ENCODE measurements at places on chromosomes 7 and 10.

DNA sequence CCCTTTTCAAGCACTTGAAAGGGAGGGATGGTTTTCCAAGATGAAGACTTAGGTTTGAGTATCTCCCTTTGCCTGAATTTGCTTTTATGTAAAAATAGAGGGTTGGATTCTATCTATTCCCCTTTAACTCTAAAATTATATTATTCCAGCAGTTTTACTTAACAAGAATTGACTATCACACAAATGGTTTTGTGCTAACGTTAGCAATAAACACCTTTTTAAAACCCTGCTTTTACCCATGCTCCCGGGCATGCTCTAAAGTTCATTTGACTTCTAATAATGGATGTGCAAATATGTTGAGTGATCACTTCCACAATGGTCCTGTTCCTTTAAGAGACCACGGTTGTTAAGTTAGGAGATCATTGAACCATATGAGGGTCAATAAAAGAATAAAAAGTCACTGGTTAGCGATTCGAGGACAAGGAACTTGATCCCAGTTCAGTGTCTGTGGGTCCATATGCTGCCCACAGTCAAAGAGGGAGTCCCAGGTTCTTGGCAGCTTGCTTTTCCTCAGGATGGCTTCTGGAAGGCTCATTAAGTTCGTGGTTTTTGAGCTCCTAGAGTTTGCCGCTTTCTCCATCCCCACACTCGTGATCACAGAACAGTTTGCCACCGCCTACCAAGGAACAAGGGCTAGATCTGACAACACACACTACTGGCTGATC, at the start of gene TMEM236:
TMEM236 (plus strand) TSS at position 421 of the 665 bp plus-strand sequence; CDS start at position 516, 95 bp downstream.
- DNase-seq = no peak

GRCh38 chr7:56092789-56093531, at the start of gene PHKG1:
Gene PHKG1 (minus strand): TSS chr7:56092952. CDS start chr7:56088941, 4,011 bp downstream.
- DNase-seq = no peak

- DNase-seq = no peak
Observed at GRCh38 chr7:128052404-128052803, 21.2 kb upstream of the LRRC4 start.

DNA sequence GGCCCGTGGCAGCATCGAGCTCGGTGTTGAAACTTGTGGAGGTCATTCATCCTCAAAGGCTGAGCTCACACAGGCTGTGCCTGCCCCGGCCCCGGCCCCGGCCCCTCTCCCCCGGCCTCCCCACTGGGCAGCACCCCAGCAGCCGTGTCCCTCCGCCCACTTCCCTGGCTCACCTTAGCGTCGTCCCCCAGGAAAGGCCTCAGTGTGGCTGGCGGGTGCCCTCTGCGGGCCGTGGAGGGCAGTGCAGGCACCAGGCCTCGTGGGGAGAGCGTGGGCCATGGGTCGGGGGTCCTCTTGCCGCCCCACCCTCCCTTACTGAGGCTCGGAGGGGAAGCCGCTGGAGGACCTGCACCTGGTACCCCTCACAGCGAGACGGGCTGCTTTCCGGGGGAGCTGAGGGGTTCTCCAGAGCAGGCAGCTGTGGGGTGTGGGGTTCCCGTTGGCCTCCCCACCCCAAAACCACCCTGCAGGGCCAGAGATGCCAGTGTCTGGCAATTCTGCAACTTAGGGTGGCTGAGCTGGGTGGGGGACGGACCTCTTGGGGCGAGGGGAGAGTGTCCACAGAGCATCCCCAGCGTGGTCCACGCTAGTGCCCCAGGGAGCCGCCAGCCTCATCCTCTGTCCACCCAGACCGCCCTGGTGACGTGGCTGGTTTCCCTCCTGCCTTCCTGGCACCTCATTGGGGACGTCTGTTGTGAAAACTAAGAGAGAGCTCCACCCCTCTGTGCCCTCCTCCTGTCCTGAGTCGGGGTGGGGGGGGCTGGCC, 44.2 kb upstream of the DPYSL4 start:
- no peak for DNase-seq
